ENCODE measurements at places on chromosomes 6 and 20.

GRCh38 chr6:156109713-156110112 lies 654.1 kb upstream of the NOX3 start:
- no peak for DNase-seq

GRCh38 chr6:132814716-132815570 lies 574 bp downstream of the RPS12 start:
- no peak for DNase-seq

DNA sequence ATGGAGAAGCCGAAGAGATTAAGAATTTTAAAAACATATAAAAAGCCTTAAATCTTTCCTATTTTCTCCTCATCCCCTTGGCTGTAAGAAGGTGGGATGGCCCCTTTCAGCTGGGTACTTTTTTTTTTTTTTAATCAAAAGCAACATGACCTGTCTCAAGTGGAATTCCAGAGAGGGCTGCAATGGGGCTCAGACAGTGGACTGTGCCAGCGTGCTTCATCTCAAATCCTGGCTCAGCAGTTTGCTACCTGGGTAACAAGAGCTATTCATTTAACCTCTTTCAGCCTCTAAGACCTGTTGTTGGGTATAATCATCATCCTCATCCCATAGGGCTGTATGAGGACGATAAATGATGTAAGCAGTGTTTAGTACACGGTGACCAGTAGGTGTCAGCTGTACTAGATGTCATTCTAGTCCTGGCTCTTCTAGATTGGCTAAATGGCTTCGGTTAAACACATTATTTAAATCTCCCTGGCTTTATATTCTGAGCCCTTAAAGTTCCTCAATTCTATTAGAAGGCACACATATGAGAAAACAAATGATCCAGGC lies 6.9 kb upstream of the PPP1R3G start:
- DNase-seq = no peak

DNA sequence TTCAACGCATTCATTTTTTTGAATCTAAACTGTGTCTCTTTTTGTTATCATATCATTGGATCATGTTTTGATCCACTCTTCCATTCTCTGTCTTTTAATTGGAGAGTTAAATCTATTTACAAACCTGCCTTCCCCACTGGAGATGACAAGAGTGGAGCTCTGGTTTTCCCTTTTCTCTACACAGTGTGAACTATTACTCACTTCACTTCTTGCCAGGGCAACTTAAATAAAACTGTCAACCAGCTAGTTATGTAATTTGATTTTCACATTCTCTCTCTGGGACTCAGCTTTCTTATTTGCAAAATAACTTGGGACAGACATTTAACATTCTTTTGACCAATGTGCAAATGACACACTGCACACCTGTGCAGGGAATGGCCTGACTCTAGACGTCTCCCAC lies 230.8 kb upstream of the CST7 start:
- DNase-seq = no peak

DNA sequence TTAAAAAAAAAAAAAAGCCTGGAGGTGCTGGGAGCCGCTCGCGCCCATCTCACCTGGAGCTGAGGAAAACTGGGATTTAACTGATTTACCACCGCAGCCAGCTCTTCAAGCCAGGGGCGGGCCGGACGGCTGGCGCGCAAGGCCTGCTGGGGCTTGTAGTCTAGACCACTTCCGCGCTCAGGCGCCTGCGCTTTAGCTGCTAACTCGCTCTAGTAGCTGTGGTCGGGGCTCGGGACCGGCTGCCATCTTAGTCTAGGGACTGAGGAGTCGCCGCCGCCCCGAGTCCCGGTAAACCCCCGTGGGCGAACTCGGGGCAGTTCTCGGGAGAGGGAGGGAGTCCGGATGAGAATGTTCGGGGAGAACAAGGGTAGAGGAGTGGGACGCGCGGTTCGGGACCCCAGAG lies at the start of gene ITCH:
Gene ITCH, plus strand, starts transcription at position 212 of the 403 bp plus-strand sequence. CDS start 30,539 bp downstream, outside the sequence.
- peak; percentile 98 for DNase-seq

DNA sequence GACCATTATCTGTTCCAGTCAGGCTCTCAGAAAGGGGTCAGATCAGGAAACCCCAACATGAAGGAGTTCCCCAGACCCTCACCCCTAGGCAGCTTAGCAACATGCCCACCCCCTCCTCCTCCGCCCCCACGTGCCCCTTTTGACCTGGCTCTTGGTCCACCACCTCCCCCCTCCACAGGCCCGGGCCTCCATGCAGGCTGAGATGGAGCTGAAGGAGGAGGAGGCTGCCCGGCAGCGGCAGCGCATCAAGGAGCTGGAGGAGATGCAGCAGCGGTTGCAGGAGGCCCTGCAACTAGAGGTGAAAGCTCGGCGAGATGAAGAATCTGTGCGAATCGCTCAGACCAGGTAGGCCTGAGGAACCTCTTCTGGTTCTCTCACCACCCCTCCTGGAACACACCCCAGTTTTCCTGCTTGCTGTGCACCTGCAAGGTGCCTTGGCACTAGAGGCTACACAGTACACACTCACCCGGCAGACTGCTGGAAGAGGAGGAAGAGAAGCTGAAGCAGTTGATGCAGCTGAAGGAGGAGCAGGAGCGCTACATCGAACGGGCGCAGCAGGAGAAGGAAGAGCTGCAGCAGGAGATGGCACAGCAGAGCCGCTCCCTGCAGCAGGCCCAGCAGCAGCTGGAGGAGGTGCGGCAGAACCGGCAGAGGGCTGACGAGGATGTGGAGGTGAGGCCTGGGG lies 21.9 kb downstream of the DEF6 start:
- DNase-seq = no peak

DNA sequence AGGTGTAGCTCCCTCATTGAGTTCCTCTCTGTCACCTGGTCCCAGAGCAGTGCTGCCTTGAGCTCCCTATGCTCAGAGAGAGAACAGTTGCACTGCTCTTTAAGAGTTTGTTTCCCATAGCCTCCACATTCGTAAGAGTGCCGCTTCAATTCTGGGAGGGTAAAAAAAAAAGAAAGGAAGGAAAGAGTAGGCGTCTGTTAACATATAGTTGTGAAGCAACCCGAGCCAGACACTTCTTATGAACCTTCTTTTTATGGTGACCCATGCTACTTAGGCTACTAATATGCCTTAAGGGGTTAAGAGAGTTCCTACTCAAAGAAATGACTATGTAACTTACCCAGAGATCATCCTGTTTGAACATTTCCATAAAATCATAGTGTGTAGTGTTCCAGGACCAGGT lies 4.3 kb upstream of the ARG1 start:
- DNase-seq = no peak
